Right lobe of liver (tissue), 6 donors: ENCODE measurements at places on chromosomes 2 and 18. TPM values are rescaled to one million over a fixed set of nuclear protein-coding genes. Genes with fewer than 3 reads are reported as not detected.

LBX2 gene
- 8.4 TPM for total RNA-seq

RUFY4 gene
- not detected for total RNA-seq

DNA sequence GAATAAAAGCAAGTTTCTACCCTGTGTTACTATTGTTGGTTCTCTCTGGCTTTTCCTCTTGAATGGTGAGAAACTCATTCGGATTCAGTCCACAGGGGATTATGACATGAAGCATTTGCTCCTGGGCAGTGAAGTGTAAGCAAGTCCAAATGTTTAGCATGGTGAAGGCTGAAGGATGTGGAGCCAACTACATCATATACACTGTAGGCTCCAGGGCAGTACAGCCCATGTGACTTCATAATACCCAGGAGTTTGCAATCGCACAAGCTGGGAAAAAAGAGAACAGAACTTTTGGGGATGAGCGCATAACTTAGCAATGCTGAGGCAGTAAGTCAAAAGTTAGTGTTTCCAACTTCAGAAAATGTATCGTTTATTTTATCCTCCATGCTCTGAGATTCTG, 695.7 kb upstream of the POU3F3 start:
- H3K4me1 ChIP-seq = no peaks in the 10 kb centered on the region
- H3K27me3 ChIP-seq = no peaks in the 10 kb centered on the region
- H3K27ac ChIP-seq = no peak overlapping the region
- DNase-seq = no peak
- H3K4me3 ChIP-seq = no peak overlapping the region

SRBD1 gene
- total RNA-seq = 11.5 TPM

DNA sequence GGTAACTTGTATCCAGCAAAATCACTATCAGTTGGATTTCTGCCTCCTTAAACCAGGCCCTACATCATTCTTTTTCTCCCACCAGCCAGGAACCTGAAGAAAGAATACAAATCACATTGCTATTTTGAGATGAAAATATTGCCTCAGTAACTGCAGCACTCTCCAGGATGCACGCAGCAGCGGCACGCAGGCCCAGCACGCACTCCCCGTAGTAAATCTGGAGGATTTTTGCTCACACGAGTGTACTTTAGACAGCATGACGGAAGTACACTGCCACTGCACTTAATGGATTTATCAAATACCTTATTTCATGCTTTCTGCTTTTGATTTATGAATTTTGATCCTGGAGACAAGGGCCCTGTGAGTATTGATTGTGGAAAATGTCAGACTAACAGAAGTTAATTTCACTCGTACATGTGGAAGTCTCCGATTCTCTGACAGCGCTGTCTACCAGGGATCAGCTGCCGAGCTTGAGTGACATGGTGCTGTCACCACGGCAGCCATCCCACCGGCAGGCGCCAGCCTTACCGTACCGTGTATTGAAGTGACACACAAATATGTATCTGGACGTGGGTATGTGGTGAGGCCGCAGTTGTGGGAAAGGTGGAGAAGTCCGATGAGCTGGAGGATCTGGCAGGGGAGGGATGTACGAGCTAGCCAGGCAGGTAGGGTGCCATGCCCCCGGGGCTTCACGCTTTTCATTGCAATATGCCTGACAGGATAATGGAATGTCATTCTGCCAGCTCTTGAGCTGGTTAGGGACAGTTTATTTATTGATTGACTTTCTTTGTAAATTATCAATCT, 863.7 kb downstream of the GALR1 start:
- DNase-seq = no peak
- H3K27ac ChIP-seq = no peak overlapping the region
- H3K4me1 ChIP-seq = no peaks in the 10 kb centered on the region
- no peaks in the 10 kb centered on the region for H3K36me3 ChIP-seq

DNA sequence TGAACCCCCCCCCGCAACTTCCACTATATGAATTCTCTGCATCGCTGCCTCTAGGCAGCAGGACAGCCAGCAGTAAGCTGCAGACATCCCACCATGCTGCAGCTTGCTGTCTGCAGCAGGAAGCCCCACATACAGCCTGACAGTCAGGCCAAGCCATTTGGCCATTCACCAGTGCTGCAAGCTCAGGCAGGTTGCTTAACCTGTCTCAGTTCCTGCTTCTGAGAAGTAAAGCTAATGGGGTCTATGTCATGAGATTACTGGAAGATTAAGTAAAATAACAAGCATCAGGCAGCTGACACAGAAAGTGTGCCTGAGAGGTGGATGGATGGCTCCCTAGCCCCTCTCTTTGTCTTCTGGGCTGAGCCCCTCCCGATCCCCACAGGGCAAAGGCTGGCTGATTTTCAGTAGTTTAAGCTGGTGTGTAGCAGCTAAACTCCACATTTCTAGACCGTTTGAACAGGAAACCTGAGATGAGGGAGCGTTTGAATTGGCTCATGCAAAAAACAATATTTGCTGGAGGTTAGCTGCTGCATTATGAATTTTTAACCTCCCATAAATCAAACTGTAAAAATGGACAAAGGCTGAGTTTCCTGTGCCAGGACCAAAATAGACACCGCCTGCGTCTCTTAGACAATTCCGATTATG, 193.8 kb upstream of the ARL4C start:
- H3K4me3 ChIP-seq = no peak overlapping the region
- no peak for DNase-seq
- H3K36me3 ChIP-seq = no peaks in the 10 kb centered on the region
- no peaks in the 10 kb centered on the region for H3K27me3 ChIP-seq
- H3K4me1 ChIP-seq = no peaks in the 10 kb centered on the region
- no peak overlapping the region for H3K27ac ChIP-seq
